ENCODE measurements at places on chromosomes 2 and 18. TPM values are rescaled to one million over a fixed set of nuclear protein-coding genes. Genes with fewer than 3 reads are reported as not detected.

TLX2 gene
- 0.58 TPM for total RNA-seq

COBLL1 gene
- 5.8 TPM for total RNA-seq

MPP4 gene
- total RNA-seq: 0.99 TPM

IL1R2 gene
- total RNA-seq: not detected

TRIM43 gene
- total RNA-seq: not detected

CNGA3 gene
- 0.17 TPM for total RNA-seq

UBR3 gene
- 32.3 TPM for total RNA-seq

REG3G gene
- not detected for total RNA-seq

Data from smooth muscle cell of trachea (primary cell).